Fibroblast of skin of scalp (primary cell): ENCODE measurements at places on chromosomes 1 and 21.

- no peak for DNase-seq
Measured at GRCh38 chr1:158685085-158685484, 1.4 kb downstream of the SPTA1 start.

GRCh38 chr21:36828891-36829515 is 130.1 kb downstream of the SIM2 start:
- DNase-seq = no peak

- DNase-seq = no peak
Measured at GRCh38 chr1:41328780-41329640, 32.2 kb upstream of the FOXO6 start.

GRCh38 chr1:70462611-70463010 is 51.5 kb downstream of the CTH start:
- no peak for DNase-seq

DNA sequence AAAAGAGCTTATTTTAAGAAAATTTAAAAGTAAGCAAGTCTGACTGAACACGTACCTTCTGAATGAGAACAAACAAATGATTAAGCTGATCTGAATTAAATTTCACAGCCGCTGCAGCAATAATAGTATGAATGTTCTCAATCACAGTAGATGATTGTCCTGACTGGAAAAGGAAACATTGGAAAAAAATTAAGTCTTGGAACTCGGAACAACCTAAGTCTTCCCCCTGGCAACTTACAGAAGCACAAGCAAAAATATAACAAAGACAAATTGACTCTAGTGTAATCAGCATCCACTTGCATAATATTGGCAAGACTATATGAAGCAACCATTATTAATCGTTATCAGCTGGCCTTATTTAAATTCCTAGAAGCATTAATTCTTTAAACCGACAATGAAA is 60.5 kb downstream of the USP24 start:
- DNase-seq = no peak

GRCh38 chr1:83950106-83950661 is 48.7 kb downstream of the TTLL7 start:
- DNase-seq = no peak

GRCh38 chr21:44932408-44933181 is 7.2 kb upstream of the SLX9 start:
- DNase-seq = peak; percentile 38

- no peak for DNase-seq
Measured at GRCh38 chr1:78553859-78554258, 63.1 kb downstream of the PTGFR start.

DNA sequence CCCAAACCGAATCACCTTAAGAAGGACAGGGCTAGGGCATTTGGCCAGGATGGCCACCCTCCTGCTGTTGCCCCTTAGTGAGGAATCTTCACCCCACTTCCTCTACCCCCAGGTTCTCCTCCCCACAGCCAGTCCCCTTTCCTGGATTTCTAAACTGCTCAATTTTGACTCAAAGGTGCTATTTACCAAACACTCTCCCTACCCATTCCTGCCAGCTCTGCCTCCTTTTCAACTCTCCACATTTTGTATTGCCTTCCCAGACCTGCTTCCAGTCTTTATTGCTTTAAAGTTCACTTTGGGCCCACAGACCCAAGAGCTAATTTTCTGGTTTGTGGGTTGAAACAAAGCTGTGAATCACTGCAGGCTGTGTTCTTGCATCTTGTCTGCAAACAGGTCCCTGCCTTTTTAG is 3.6 kb downstream of the BTG2 start:
- no peak for DNase-seq

GRCh38 chr1:206882555-206882954 is 14.7 kb upstream of the IL24 start:
- no peak for DNase-seq

DNA sequence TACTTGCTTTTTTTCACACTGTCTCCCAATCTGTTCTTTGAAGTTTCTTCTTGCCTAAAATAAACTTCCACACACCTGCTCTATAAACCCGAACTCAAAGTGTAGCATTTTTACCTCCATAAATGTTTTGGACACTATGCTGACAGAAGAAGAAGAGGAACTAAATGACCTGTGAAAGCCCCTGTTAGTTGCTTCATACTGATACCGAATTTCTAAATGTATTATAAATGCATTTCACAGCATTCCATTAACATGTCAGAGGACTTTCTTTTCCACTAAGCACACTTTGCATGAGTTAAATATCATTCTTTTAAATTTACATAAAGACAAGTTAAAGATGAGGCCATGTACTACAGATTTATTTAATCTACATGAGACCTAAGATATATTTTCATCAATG is 281.0 kb downstream of the SMYD3 start:
- no peak for DNase-seq

GRCh38 chr1:228810395-228810758 is 75.1 kb downstream of the RHOU start:
- no peak for DNase-seq

- no peak for DNase-seq
Measured at GRCh38 chr1:174167265-174167803, 8.0 kb downstream of the RABGAP1L start.

DNA sequence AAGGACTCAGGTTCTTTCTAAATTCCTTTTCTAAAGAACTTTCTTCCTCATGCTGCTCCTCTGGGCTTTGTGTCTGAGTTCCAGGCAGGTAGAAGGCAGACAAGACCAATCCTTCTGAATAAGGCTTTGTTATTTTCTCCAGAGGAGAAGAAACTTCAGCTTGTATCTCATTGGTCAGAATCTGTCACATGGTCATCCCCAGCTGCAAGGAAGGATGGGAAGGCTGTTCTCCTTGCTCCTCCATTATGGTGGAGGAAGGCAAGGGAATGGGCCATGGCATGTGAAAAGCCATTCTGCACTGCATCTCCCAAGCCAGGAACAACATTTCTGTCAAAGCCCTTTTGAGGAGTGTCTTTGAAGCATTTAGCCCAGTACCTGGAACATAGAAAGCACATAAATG is 50.6 kb upstream of the NTPCR start:
- DNase-seq = no peak

GRCh38 chr1:66542811-66543767 is 9.1 kb downstream of the SGIP1 start:
- DNase-seq = peak; percentile 70

DNA sequence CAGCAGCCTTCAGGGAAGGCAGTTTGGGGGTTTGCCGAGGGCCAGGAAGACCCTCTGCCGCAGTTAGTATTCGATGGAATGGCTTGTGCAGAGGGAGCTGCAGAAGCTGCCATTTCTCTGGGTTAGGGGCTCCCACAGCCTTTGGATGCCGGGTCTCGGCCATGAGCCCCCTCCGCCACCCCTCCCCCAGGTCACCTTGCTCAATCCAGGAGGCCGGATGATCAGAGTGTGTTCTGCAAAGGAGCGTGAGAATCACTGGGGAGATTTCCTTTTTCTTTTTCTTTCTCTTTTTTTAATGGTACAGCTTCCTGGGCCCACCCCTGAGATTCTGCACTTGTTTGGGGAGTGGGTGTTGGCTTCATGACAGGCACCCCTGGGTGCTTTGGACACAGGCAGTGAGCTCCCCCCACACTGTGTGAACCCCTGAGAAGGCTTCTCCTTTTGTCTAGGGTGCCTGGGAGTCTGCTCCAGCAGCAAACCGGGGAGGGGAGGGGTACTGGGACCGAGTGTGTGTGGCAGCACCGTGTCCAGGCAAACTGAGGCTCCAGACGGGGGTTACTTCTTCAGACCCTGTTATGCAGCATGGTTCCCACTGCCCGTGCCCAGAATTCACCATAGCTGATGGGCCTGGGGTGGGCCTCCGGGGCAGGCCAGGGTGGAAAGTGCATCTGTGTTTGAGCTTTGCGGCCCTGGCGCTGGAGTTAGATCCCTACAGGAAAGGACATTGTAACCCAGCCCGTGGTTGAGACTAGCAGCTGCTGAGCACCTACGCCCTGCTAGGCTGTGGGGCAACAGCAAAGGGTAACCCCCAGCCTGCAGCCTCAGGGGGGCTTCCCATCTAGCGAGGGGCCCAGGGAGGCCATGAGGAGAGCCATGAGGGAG is 18.5 kb downstream of the TNFRSF1B start:
- no peak for DNase-seq

GRCh38 chr1:174971466-174971865 is 28.3 kb upstream of the CACYBP start:
- no peak for DNase-seq

GRCh38 chr1:179743679-179744400 is 749 bp downstream of the FAM163A start:
- DNase-seq = no peak

GRCh38 chr21:25584833-25585676 is 22.2 kb downstream of the MRPL39 start:
- no peak for DNase-seq

- DNase-seq = no peak
Measured at GRCh38 chr1:53137729-53138128, 4.7 kb downstream of the SLC1A7 start.

DNA sequence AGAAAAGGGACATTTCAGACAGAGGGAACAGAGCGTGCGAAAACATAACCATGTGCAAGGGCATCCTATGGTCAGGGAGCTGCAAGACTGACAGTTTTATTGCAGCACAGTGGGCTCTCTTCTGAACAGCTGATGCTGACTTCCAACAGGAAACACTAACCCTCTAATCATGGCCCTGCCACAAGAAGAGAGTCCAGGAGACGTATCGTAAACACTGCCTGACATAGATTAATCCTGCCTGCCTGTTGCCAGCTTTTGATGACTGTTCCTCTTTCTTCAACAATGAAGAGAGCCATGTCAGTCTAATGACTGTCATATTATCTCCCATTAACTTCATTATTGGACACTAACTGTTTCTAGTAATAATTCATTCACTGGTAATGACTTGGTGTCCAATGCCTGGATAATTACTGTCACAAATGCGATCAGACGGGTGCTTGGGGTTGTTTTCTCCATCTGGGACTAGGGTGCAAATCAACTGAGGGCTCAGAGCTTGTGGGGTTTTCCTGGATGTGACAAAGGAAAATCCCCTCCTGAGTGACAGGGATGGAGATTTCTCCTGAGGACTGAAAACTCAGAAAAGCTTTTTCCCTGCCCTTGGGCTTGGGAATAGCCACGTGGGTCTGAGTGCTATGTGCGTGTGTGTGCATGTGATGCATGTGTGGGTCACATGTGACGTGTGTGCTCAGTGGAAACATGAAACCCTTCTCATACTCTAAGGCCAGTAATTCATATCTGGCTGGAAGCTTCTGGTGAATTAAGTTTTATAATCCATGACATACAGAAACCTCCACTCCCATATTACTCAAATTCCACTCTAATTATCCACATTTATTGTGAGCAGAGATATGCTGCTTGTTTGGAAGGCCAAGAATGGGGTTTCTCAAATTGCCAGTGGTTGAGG is 144.0 kb upstream of the PLXNA2 start:
- no peak for DNase-seq

DNA sequence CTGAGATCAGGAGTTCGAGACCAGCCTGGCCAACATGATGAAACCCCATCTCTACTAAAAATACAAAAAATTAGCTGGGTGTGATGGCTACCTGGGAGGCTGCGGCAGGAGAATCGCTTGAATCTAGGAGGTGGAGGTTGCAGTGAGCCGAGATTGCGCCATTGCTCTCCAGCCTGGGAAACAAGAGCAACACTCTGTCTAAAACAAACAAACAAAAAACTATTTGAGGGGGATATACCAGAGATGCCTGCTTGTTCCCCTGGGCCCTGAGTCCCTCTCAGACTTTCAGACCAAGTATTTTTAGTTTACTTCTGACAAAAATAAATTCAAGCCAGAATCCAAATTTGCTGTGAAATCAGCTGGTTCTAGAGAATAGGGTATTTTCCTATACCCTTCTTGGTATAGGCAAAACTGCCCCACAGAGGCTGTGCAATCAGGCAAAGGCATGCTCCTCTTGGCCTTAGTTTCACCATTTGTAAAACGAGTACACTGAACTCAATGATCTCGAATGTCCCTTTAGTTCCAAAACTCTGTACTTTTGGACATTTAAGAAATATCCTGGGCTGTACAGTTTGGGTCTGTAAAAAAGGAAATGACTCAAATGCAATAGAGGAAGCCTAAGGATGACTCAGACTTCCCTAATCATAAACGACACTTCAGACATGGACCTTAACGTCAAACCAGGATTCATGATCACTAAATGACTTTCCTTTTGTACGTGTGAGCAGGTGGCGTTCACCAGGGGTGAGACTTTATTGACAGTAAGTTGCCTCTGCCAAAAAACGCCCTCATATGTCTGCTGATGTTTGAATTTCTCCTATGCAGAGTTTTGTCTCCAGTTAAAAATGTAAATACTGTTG is 16.1 kb downstream of the ENSA start:
- DNase-seq = peak; percentile 58
